ENCODE measurements at places on chromosomes 11 and 22. TPM values are rescaled to one million over a fixed set of nuclear protein-coding genes. Genes with fewer than 3 reads are reported as not detected.

DNA sequence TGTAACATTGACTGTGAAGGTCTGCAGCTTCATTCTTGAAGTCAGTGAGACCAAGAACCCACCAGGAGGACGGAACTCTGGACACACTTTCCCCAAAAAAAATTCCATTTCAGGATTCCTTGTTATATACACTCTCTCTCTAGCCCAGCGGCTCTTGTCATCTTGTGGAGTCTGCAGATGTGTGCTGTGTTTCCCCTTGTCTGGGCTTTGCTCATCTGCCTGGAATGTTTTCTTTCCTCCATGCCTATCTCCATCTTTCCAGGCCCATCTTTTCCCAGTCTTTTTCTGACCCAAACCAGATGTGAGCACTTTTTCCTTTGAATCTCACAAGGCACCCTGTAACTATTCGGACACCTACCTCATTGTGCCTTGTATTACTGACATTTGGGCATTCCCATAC is 5.1 kb upstream of the DRG1 start:
- DNase-seq = no peak

DNA sequence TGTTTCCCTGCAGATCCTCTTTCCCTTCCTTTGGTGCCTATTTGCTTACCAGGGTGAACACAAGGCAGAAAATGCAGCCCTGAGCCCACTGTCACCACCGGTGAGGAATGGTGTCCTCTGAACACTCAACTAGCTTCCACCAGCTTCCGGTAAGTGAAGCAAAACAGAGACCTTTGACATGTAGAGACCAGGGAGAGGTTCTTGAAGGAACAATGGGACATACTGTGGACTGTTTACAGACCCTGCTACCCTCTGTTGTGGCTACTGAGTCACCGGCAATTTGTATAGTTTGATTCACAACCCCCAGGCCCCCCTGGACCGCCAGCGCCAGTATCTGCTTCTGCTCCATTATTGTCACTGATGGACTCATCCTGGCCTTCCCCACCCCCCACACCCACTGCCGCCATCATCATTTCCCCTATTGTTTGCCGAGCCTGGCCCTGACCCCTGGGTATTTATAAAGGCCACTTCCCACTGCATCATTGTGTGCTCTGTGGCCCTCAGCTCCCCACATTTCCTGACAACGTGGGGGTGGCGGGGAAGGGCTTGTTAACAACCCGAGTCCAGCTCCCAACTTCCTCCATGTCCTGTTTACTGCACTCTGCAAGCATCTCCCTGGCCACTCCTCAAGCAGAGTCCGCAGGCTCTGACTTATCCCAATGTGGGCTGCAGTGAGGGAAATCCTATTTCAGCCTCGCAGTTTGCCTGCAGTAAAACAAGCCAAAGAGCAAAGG is 252.9 kb downstream of the ETS1 start:
- no peak for DNase-seq

DNA sequence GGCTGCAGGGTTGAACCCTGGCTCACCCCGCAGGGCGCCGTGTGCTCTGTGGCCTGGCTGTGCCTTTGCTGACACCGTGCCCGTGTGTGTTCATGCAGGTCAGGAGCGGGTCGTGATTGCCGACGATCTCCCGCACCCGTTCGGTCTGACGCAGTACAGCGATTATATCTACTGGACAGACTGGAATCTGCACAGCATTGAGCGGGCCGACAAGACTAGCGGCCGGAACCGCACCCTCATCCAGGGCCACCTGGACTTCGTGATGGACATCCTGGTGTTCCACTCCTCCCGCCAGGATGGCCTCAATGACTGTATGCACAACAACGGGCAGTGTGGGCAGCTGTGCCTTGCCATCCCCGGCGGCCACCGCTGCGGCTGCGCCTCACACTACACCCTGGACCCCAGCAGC is 47.0 kb upstream of the PPP6R3 start:
- DNase-seq = no peak

- no peak for DNase-seq
These were observed 1.1 kb upstream of the OR52N2 start for GRCh38 chr11:5807580-5807979.

DNA sequence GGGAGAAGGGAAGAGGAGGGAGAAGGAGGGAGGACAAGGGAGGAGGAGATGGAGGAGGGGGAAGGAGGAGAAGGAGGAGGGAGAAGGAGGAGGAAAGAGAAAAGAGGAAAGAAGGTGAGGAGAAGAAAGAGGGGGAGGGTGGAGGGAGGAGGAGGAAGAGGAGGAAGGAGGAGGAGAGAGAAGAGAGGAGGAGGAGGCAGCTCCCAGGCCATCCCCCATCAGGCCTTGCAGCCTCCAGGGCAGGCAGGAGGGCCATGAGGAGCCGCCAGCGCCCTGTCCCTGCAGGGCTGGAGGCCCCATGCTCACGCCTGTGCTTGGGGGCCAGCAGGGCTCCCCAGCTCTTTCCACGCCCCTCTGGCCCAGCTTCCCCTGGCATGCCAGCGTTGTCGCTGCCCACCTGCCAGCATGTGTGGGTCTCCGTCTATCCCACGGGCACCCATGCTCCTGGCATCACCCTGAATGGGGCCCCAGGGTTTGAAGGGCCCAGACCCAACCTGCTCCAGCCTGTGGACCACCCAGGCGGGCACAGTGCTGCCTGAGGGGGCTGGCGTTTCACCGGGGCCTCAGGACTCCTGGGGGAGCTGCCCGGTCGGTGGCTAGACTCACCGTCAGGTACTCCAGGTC is 5.2 kb downstream of the TSPAN32 start:
- DNase-seq = peak; percentile 41

GRCh38 chr11:123391646-123392348 is 38.3 kb upstream of the GRAMD1B start:
- DNase-seq = no peak

BIK gene
- 1.5 TPM for polyA plus RNA-seq

TBX10 gene
- 0.15 TPM for polyA plus RNA-seq

Data from renal pelvis (tissue), 12 donors.